Gastroesophageal sphincter (tissue), 4 donors: ENCODE measurements at places on chromosomes 11 and 22.

- ATAC-seq = no peak
Observed at GRCh38 chr22:30198921-30199320, 47.6 kb downstream of the LIF start.

DNA sequence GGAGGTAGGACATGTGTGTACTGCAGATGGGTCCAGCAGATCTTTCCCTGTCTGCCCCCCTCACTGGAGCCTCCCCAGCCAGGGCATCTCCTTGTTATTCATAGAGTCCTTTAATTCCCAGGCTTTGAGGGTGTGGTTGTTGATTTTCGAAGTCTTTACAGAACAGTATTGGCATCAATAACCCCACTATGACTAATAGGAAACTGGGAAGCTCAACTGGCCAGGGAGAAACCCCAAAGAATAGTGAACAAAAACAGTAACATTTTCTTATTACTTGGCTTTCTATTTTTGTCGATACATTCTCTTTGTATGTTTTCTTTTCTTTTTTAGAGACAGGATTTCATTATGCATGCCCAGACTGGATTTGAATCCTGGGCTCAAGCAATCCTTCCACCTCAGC, 57.9 kb downstream of the NF2 start:
- no peak for ATAC-seq

GRCh38 chr11:71108013-71108865, 144.1 kb downstream of the SHANK2 start:
- ATAC-seq = no peak

DNA sequence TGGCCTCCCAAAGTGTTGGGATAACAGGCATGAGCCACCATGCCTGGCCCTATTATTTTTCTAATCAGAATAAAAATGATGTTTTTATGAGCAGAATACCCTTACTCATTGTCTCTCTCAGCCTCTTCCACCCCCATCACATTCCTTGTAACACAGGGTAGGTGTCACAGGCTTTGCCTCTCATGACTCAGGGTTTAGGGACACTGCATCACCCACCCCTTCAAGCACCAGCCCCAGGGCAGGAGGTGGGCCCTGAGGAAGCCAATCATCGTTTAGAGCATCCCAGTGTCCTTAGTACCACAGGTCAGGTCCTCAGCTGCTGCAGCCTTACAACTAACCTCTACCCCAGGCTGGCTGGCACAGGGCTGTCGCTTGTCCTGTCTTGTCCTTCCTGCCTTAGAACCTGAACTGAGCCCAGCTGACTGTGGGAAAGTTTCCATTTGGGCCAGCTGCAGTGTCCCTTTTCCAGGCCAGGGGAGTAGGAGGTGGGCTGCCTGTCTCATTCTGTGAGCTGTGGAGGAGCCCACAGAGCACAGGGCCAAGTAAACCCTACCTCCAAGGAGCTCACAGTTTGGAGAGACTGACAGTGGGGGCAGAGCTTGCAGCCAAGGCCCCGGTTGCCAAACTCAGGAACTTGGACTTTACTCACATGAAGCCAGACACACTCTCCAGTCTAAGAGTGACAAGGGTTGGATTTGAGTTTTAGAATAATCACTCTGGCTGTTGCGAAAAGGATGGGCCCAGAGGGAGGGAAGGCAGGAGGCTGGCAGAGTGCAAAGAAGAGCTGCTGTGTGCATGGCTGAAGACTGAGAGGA, 19.5 kb upstream of the UVRAG start:
- no peak for ATAC-seq
